GM04504 (cell line): ENCODE measurements at places on chromosomes 16 and 17.

DNA sequence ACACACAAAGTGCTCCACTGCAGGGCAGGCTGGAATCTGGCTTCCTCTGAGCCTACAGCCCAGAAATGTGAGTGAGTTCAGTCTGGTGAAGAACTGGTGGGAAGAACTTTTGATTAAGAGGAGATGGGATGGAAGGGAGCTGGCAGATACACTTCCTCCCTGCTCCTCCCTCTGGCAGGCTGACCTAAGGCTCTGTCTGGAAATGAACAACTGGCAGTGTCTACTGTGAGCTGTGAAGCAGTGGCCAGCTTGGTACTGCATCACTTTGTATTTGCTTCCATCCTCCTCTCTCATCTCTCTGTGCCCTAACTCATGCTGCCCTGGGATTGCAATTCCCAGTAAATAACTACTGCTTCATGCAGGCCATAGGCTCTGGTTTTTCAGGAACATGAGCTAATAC is 45.6 kb downstream of the MAF start:
- DNase-seq, result no peak

DNA sequence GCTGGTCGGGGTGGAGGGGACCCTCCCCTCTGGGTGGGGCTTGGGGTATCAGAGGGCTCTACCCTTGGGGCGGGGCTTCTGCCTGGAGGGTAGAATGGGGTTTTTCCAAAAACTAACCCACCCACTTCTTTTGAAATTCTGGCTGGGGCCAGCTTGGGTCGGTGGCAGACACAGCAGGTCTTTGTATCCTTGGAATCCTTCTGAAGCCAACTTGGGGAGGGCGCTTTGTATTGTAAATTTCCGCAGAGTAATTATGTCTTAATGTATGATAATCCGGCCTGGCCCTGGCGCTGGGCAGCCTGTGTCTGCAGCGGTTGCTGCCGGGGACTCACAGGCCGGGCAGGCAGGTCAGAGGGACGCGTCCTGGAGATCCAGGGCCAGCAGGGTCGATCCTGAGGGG is 33.9 kb upstream of the GSE1 start:
- no peak for DNase-seq

- no peak for DNase-seq
Observed at GRCh38 chr17:78915872-78916632, 9.1 kb downstream of the TIMP2 start.

DNA sequence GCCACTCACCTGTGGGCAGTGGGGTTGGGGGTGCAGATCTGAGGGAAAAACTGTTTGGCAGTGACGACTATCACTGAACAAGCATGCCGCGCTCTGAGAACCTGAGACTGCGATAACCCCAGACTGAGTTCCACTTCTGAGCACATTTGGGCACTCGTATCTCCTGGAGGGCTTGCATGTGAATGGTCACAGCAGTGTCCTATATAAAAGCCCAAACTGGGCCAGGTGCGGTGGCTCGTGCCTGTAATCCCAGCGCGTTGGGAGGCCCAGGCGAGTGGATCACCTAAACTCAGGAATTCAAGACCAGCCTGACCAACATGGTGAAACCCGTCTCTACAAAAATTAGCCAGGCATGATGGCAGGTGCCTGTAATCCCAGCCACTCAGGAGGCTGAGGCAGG is 18.7 kb downstream of the ATP2C2 start:
- no peak for DNase-seq

DNA sequence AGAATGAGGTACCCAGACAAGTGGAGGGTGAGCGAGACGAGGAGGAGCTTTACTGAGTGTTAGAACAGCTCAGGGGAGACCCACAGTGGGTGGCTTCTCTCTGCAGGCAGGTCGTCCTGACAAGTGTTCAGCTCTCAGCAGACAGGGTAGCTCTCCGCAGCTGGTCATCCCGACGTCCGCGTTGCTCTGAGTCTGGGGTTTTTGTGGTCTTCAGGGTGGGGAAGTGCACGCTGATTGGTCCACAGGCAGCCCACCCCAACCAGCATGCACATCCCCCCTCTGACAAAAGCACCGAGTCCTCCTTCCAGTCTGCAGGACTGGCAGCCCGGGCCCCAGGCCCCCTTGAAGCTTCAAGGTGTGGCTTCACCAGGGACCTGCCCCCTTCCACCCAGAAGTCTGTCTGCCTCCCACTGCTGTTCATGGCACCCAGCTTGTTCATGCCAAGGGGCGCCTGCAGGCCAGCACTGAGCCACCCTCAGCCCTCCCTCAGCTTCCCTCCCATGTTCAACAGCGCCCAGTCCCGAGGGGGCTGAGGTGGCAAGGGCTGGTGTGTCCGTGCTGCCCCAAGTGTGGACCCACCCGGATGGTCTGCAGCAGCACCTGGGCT is 19.9 kb upstream of the WDR45B start:
- no peak for DNase-seq

DNA sequence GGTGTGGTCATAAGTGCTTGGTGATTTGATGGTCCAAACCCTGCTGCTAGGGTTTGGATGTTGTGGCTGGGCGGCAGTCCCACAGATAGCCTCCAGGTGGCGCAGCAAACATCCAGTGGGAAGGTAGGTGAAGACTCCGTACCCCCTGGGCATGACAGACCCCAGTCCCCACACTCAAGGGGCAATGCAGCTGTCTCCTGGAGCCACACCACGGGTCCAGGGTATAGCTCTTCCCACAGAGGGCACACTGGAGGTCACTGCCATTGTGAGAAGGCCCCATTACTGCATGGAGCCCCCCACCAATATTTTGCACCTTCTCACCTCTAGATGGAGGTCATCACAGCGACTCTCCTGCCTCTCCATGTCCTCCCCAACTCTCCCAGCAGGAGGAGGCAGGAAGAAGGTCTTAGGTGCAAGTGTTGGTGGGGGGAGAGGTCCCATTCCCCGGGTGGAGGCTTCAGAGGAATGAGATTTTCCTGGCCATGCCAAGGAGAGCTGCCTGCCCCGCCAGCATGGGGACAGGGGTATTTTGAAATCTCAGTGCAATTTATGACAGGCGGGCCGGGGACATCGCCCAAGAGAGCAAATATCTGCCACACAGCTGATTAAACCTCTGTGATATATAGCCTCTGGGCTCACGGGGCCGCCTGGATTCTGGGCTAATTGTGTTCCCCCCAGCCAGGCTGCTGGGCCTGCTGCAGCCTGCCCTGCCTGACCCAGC is 17.1 kb upstream of the C17orf113 start:
- DNase-seq, result peak; percentile 10

DNA sequence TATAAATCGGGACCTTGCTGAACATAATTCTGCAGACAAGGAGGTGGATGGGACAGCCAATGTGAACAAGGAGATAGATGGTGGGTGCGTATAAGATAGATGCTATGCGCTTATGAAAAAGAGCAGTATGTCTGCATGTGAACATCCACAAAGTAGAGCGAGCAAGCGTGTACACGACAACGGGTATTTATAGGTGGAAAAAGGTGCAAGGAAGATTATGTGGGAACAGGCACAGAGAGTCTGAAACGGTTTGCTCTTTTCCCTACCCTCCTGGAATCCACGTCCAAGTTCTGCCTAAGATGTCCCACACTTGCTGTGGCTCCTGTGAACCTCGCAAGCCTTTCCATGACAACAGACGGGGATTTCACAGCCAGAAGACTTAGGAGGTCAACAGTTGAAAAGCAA is 43.0 kb downstream of the SNX11 start:
- DNase-seq, result no peak

DNA sequence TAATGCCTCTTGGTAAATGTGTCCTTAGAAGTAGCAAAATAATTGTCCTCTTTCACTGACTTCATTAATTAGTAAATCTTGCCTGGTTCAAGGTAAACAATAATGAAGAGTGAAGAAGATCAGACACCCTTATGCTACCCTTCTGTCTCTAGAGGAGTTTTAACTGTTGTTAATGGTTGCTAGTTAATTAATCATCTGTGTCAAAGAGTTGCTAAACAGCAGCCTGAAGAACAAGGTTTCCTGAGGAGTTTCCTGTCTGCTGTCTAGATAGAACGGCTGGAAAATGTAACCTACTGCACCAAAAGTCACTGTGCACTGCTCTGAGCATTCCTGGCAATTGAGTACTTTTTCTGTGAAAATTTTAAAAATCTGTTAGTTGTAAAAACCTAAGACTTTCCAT is 131.3 kb downstream of the NLK start:
- DNase-seq, result no peak

GRCh38 chr16:86249631-86250030 is 260.7 kb upstream of the FOXF1 start:
- DNase-seq, result no peak

DNA sequence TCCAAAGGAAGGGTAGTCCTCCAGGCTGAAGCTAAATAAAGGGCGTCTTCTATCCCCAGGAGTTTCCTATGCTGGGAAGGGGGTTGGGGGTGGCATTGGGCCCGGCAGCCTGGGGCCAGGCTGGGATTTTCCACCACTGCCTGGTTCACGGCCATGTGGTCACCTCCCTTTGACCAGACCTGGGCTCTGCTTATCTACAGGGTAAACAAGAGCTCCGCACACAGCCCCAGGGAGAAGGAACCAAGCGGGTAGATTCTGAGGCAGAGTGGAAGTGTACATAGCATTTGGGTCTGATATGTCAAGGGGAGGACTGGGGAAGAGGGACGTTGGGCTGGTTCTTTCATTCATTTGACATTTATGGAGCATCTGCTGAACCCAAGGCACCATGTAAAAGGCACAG is 27.2 kb upstream of the TMEM220 start:
- no peak for DNase-seq

DNA sequence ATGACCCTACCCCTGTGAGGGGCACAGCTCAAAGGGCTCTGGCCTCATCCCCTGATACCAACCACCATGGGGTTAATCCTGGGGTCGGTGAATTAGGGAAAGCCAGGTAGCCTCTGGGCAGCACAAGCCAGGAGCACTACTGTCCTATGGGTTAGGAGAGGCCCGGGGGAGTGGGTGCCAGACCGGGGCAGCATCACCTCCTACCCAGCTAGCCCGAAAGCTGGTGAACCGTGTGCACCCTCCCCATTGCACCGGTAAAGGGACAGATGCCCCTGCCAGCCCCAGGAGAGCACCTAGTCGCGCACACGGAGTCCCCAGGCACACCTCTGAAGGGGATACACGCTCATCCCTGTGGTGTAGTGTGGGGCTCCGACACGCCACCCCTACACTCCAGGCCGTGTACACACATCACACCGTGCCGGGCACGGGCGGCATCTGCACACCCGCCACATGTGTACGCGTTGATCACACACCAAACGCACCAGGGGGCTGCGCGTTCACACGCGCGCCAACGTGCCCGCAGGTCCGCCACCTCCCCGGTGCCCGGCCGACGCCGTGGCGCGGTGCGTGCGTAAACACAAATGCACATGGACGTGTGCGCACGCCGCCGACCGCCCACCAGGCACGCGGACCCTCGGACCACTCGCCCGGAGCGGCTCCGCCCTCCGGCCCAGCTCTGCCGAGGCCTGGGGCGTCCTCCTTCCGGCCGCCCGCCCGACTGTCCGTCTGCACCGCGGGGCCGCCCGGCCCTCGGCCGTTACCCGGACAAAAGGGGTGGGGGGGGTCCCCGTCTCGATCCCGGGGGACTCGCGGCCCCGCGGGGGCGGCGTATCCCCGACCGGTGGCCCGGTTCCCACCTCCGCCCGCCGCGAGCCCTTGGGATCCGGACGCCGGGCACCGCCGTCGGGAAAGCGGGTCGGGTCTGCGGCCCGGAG is 785 bp downstream of the UBALD1 start:
- no peak for DNase-seq

DNA sequence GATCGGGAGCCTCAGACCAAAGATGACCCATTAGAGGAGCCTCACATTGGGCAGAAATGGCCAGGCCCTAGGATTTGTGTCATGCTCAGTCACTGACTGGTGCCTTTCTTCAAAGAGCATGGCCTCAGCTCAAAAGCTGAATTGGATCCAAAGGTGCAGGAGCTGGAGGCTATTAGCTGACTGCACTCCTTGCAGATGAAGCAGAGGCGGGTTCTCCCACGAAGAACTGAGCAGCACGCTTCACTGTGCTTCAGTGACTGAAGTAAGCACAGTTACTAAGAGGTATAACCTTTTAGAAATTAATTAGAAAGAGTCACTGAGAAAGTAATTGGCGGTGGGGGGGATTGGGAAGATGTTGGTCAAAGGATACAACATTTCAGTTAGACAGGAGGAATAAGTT is 18.7 kb upstream of the COX10 start:
- no peak for DNase-seq

- DNase-seq, result no peak
Observed at GRCh38 chr17:73317513-73318426, 6.0 kb upstream of the CDC42EP4 start.

GRCh38 chr17:74386386-74386785 is 19.1 kb downstream of the GPR142 start:
- no peak for DNase-seq

DNA sequence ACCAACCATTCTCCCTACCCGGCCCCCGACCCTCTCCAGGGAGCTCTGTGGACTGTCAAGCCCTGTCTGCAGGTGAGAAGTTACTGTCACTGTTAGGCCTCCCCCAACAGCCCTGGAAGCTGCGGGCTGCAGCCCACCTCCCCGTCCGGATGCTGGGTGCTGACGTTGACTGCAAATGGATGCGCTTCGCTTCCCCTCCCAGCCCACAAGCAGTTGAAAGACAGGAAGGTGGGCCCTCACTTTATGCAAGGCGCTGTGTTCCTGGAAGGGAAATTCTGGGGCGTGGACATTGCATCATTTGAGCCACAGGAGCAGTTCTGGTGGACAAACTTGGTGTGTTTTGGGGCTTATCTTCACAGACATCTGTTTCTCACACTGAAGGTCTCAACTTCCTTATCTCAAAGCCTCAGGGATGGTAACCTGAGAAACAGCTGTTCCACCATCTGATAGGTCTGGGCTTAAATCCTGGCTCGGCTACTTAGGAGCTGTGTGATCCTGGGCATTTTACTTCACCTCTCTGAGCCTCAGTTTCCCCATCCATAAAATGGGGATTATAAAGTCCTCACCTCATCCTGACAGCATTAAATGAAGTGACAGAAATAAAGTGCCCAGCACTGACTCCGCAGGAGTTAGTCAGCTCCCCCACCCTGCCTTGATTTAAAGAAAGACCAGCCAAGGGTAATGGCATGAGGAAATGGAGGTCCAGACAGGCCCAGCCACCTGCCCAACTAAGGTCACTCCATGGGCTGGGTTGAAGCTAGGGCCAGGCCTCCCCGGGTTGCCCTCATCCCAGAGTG is 4.6 kb upstream of the DRC7 start:
- DNase-seq, result no peak

DNA sequence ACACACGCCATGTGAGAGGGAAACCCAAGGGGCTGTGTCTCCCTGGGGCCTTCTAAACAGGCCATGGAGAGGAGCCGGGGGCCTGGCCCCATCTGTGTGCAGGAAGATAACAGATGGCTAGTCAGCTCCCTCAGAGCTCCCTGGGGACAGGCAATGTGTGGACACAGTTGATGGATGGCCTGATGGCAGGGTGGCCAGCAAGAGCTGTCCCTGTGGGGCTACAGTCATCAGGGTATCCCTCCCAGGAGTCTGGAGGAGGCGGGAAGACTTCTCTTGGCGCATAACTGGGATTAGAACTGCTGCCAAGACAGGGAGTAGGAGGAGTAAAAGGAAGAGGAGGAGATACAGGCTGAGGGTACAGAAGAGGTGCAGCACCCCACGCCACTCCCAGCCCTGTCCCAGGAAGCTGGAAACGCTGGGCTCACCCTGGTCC is 17.3 kb downstream of the MYO18A start:
- no peak for DNase-seq

GRCh38 chr16:84834403-84834772 is 14.6 kb downstream of the CRISPLD2 start:
- peak; percentile 80 for DNase-seq
